CD4-positive, alpha-beta T cell treated with Interleukin-10 for 1 hour (primary cell): ENCODE measurements at places on chromosomes 2 and 18.

DNA sequence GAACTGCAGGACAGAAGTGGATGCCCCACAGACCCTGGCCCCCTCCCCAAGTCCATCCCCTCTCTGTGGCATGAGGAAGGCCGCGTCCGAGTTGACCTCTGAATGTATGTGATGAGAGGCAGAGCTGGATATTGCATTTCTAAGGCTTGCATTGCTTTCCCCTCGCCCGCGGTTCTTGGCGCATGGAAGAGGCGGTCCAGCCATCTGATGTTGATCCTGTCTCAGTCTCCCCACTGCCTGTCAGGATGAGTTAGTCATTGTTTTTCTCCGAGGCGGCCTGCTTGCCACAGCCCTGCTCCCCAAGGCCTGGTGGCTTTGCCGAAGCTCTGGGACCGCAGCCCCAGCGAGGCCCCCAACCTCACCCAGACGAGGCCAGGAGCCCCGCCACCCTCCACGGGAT lies 88.6 kb downstream of the SMAD7 start:
- no peak for DNase-seq

- no peak for DNase-seq
These were observed 1131.7 kb upstream of the LRRTM1 start for GRCh38 chr2:81436256-81436655.

DNA sequence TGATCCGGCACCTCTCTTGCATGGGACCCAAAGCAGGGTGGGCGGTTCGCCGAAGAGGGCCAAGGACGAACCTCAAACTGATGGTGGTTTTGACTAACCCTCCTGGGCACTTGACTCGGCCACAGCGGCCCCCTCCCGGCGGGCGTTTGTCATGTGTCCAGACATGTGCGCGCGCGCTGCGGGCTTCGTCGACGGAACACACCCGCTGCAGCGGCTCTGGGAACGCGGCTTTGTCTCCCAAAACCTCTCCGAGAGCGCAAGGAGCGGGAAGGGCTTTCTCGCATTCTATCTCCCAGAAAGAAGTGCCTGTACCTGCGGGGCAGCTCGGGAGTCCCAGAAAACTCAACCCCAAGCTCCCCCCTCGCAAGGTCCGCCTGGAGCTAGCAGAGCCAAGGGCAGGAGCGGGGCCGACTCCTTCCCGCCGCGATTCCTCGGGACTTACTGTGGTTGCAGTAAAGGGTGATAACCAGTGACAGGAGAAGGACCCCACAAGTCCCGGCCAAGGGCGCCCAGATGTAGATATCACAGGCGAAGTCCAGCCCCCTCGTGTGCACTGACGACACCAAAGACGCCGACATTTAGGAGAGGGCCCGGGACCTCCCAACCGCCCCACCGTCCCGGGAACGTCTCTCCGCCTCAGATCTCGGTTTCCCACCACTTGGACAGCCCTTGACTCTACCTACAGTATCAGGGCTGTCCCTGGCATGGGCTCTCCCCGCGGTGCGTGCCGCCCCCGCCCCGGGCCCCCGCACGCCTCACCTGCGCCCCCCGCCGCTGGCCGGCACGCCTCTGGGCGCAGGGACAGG lies 1.6 kb downstream of the CD8A start:
- DNase-seq: peak; percentile 46

- DNase-seq: no peak
These were observed 194.7 kb upstream of the HS6ST1 start for GRCh38 chr2:128513116-128513960.

GRCh38 chr2:72744049-72744448 lies 81.8 kb downstream of the EXOC6B start:
- DNase-seq: no peak

GRCh38 chr2:227884511-227884947 lies 13.1 kb downstream of the DAW1 start:
- peak; percentile 57 for DNase-seq

GRCh38 chr18:13539843-13540476 lies 186.4 kb downstream of the FAM210A start:
- DNase-seq: no peak

GRCh38 chr2:18133310-18133709 lies 254.8 kb downstream of the KCNS3 start:
- DNase-seq: no peak

- no peak for DNase-seq
These were observed 8.7 kb upstream of the SOX11 start for GRCh38 chr2:5683471-5683870.

DNA sequence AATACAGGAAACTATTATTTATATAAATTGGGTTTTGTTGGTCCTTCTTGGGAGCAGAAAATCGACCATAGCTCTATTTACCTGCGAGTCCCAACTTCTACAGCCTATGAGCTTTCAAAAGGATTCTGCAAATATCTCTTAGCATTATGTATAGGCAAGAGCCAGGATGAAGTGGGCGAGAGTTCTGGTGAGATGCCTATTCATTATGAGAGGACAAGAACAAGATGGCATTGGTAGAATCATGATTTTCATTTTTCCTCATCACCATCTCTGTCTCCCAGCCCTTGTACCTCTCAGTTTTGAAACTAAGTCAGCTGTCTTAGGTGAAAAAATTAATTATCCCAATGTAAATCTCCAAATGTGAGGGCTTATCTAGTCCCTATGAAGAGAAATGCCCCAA lies 25.0 kb downstream of the WIPF1 start:
- DNase-seq: no peak

DNA sequence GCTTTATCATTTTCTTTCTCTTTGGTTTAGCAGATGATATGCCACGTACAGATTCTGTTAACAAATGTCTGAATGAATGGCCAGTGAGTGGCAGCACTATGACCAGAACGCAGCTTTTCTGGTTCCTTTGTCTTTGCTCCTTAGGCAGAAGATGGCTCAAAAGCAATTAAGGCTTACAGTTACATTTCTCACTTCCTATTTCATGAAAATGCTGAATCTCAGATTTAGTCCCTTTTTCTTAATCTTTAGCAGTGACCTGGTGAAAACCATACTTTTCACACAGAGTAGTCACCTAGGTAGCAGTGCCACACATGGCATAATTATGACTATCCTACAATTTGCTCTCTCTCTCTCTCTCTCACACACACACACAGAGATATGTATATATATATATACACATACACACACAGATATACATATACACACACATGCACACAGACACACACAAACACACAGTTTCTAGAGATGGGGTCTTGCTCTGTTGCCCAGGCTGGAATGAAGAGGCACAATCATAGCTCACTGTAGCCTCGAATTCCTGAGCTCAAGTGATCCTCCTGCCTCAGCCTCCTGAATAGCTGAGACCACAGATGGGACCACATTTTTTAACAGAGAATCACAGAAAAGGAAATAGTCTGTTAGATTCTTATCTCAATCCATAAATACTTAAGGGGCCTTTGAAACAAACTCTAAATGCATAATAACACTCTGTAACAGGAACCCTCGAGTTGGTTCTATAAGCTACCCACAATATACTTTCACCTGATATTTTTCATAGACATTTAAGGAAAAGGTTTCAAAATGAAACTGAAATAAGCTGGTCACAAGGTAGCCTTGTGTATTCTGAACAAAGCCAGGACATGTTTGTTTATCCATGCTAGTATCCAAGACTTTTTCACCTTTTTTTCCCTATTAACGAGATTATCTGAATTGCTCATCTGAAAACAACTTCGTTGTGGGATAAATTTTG lies 11.6 kb downstream of the PDE6D start:
- DNase-seq: no peak

DNA sequence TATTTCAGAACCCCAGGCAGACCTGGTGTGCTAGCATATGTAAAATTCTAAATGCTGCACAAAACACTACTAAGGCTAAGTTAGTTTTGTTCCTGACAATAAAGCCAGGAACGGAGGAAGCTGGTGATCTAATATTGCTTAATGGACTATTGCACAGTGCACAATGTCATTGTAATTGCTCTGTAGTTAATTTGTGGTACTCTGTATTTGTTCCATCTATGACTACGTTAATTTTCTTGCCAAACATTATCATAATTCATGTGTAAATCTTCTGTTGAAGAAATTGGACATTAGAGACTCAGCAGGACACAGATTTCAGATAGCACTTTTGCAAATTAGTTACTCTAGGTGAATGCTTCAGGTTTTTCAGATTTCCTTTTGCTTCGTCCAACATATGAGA lies 232.3 kb downstream of the RIT2 start:
- DNase-seq: no peak

DNA sequence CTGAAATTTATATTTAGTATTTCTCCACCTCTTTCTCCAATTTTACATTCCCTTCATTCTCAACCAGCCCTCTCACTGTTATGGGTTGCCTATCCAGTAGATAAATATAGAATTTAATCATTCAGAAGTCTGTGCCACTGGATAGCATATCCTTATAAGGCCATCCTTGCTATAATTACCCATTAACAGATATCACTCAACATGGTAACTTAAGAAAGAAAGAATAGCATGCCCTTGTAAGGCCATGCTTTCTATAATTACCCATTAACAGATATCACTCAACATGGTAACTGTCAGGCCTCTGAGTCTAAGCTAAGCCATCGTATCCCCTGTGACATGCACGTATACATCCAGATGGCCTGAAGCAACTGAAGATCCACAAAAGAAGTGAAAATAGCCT lies 1137.4 kb upstream of the FAM98A start:
- no peak for DNase-seq

GRCh38 chr2:107267086-107267485 lies 381.1 kb upstream of the ST6GAL2 start:
- no peak for DNase-seq

DNA sequence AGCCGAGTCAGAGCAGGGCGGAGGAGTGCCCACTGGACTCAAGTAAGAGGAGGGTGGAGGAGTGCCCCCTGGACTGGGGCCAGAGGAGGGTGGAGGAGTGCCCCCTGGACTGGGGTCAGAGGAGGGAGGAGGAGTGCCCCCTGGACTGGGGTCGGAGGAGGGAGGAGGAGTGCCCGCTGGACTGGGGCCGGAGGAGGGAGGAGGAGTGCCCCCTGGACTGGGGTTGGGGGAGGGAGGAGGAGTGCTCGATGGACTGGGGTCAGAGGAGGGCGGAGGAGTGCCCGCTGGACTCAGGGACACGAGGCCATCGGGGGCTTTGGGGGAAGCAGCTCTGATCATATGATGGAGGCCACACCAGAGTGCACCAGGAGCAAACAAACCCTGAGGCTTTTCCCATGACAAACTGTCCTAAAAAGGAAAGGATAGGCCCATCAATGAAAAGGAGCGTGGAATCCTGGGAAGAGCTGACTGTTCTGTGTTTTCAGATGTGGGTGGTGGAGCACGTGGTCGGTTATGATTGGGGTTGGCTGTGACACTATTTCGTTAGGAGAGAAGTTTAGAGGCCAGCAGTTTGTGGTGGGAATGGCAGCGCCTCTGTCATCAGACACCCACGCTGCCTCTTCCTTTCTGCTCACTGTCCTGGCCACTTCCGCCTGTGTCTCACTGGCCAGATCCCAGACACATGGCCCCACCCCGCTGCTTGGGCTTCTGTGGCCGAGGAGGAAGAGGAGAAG lies 24.5 kb upstream of the HPCAL1 start:
- peak; percentile 25 for DNase-seq

DNA sequence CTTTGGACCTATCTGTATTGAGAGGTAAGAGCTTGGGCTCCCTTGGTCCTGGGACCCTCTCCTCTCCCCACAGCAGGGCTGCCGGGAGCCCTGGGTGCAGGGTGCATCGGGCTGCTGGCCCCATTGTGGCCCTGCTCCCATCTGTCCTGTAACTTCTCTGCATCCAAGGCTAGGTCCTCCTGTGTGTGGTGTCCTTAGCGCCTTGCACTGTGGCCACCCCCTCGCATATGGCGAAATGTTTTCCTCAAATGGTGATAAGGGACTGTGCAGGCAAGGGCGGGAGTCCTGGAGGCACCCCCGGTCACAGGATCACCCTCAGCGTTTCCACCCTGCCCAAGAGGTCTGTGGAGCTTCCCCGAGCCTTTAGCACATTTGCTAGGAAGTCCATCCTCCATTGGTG lies 208.2 kb downstream of the SH3RF3 start:
- DNase-seq: no peak
